Anterior cingulate cortex (tissue), 58 donors: ENCODE measurements at places on chromosomes 3 and 15.

DNA sequence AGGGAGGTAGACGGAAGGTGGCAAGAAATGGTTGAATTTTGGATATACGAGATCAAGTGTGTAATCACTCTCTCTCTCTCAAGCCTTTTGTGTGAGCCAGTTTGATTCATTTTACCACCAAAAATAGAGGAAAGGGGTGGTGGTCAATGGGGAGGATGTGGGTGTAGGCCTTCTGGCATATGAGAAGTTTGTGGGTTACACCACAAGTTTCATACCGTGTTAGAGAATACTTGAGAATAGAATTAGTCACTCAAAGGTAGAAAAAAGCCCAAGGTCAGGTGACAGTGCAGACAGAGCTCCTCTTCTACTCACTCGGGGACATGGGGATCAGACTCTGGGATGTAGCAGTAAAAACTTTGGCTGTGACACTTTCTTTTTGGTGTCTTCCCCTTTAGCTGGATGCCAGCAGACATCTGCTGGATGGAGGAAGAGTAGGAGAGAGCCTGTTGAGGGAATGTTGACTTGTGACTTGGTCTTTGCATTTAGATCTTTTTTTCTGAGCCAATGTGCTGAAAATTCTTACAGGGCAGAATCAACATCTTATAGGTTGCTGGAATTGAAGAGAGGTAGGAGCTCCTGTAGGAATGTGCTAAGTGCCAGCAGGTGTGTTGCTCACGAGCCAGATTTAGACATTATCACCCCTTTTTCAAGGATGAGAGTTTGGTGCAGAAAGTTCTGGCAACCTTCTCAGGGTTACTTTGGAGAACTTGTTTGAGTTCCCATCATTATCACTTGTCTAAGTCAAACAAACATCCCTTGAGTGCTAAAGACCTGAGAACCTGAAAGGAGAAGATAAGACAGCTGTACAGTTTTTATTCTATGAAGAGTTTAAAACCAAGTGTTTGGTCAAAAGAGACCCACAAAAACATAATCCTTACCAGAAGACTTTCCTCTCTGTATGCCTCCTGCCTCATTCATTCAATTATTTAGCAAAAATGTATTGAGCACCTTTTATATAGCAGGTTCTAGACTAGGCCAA lies 43.9 kb upstream of the RYK start:
- DNase-seq = no peak

GRCh38 chr15:60580073-60580472 lies 101.1 kb upstream of the ICE2 start:
- no peak for DNase-seq

- no peak for DNase-seq
These were observed 20.4 kb downstream of the HACD3 start for GRCh38 chr15:65550681-65551098.

- DNase-seq = no peak
These were observed 209.5 kb upstream of the ST8SIA2 start for GRCh38 chr15:92184142-92184541.

- DNase-seq = no peak
These were observed 727.8 kb downstream of the NLGN1 start for GRCh38 chr3:174125267-174125824.

- DNase-seq = peak; percentile 27
These were observed 30.4 kb upstream of the ALDH1A3 start for GRCh38 chr15:100849021-100849854.

- no peak for DNase-seq
These were observed 104.7 kb downstream of the UNC13C start for GRCh38 chr15:54082836-54083492.

- no peak for DNase-seq
These were observed 208.0 kb downstream of the NR2F2 start for GRCh38 chr15:96538491-96538890.

GRCh38 chr3:29597376-29598008 lies 316.6 kb downstream of the RBMS3 start:
- DNase-seq = no peak

- no peak for DNase-seq
These were observed 38.3 kb downstream of the CHSY1 start for GRCh38 chr15:101213570-101213969.

GRCh38 chr15:74776821-74777768 lies 4.8 kb upstream of the CSK start:
- DNase-seq = no peak

DNA sequence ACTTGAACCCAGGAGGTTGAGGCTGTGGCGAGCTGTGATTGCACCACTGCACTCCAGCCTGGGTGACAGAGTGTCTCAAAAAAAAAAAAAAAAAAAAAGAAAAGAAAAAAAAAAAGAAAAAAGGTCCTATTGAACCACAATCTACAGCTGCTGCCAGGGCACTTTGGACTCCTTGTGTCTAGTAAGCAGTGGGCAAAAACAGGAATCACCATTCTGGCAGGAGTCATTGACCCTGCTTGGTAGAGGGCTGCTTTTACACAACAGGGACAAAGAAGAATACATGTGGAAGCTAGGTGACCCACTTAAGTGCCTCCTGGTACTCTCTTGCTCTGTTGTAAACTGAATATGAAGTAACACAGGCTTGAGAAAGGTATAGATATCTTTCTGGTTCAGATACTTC lies 14.6 kb upstream of the PCCB start:
- DNase-seq = no peak

DNA sequence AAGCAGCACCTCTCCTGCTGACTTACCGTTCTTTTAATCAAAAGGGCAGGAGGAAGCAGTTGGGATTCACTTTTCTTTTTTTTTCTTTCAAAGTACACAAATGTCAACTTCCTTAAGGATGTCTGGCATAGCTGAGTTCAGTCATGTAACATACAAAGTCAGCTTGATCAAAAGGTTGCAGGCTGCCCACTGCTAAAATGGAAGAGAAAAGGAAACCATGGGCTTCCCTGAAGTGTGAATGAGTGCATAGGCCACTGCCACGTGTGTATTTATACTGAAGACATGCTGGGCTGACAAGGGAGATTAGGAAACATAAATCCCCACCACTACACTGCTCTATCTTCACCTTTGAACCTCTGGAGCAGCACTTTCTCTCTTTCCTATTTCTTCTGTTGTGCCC lies 312.5 kb downstream of the TIGIT start:
- DNase-seq = no peak

DNA sequence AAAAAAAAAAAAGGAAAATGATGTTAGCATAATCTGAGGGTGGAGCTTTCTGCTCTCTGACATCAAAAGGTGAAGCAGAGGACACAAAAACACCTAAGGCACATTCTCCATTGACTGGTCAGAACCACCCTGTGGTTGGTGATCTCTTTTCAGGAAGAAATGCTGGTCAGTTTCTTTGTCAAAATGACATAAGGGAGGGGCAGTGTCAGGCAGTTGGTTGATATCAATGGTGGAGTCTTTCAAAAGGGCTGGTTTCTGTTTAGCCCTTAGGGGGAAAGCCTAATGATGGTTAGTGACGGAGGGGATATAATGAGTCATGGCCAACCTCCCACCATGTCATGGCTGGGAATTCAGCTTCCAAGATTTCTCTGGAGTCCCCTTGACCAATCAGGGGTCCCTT lies 185.9 kb upstream of the GBE1 start:
- no peak for DNase-seq

DNA sequence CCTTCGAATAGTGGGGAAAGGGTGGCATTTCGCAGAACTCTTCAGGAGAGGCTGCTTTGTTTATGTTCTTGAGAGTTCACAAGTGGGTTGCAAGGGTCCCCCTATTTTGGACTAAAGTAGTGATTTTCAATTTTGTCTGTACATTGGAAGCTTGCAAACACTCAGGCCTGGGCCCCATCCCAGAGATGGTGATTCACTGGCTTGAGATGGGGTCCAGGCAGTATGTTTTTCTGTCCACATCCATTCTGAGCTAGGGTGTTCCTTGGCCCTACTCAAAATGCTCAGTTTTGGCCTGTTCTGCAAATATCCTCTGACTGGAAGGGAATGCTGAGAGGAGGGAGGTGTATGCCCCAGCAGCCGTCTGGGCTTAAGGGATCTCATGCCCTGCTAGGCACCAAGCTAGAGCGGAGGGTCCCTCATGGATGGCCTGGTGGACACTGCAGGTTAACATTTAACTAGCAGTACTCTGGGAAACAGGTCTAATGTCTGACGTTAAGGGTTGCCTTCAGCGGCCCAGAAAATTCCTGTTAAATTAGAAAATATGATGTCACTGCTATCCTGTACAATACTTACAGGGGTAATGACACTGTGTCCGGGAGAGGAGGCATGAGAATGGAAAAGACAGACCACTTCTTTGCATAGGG lies 181.4 kb downstream of the OPA1 start:
- no peak for DNase-seq
